ENCODE measurements at places on chromosomes 13 and 19.

- no peak for DNase-seq
Measured at GRCh38 chr13:23608701-23609413, 38.6 kb downstream of the TNFRSF19 start.

GRCh38 chr19:35898499-35898809 lies 1.9 kb downstream of the NFKBID start:
- DNase-seq = no peak

DNA sequence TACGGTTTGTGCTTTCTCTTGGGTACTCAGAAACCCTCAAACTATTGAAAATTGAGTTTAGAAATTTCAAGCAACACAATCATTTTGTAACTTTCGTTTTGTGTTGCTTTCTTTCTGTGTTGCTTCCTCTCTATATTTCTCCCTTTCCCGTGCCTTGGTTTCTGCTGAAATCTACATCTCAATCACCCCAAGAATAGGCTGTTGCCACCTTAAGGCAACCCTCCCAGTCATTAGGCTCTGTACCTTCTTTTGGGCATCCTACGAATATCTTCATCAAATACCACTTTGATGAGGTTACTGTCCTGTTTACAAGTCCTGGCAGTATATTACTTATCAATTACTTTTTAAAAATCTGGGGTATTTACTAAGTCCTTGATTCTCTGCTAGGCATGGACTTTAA lies 621.6 kb downstream of the GPC6 start:
- DNase-seq = no peak

DNA sequence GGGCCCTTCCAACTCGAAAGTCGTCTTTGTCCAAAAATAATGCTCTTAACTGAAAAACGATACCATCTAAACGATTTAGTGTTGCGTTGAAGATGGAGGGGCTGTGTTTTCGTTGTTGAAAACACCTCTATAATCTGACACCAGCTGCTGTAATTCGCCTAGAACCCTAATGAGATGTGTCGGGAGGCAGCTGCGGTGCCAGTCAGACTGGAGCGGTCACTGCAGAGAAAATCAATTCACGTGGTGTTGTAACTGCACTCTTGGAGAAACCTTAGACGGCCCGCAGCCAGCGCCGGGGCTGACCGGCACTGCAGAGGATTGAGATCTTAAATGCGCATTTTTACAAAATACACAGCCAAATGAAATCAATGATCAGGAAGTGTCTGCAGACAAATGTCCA lies 339.1 kb downstream of the ZNF536 start:
- no peak for DNase-seq

GRCh38 chr19:49210108-49210900 lies 52.7 kb downstream of the TRPM4 start:
- peak; percentile 22 for DNase-seq

DNA sequence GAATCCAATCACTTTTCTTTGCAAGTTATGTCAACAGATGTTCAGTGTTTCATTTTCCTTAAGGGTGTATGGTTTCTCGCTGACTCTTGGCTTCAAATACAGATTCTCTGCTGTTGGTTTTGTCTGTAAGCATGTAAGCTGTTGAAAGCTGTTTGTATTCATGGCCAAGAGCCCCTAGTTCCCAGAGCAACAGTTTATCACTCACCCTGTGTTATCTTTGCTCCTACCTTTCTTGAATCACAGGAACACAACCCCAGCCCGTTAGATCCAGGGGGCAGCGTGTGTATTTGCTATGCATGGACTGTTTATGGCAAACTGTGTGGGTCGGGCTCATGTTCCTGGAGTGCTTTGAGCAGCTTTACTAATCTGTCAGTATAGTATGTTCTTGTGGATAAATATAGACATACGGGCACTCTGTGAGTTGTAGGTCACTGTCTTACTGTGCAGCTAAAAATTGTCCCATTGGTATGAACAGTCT lies 28.9 kb downstream of the FRY start:
- no peak for DNase-seq

DNA sequence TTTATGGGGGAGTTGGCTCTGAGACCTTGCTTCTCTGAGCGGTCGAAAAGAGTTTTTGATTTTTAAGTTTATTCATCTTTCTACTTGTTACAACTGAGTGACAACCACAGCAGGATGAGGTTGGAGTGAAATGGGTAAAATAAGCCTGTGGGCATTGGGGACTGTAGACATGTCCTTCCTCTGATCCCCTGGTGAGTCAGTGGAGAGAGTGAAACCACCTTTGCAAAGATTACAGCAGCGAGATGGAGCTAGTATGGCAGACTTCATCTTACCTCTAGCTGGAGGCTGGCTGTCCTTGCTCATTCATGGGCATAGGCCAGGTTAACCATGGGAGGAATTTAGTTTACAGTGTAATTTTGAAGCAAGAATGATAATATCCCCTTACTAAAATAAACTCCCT lies 30.9 kb upstream of the PSG9 start:
- DNase-seq = no peak

DNA sequence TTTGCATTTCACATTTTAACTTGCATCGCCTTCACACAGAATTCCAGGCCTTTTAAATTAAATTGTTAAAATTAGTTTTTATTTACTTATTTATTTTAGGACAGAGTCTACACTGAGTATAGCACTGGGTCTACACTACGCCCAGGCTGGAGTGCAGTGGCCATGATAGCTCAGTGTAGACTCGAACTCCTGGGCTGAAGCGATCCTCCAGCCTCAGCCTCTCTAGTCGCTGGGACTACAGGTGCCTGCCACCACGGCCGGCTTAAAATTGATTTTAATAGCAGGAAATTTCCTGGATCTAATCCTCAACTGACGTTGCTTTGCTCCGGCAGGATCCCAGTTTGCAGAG lies 301 bp upstream of the ZNF610 start:
- DNase-seq = no peak

DNA sequence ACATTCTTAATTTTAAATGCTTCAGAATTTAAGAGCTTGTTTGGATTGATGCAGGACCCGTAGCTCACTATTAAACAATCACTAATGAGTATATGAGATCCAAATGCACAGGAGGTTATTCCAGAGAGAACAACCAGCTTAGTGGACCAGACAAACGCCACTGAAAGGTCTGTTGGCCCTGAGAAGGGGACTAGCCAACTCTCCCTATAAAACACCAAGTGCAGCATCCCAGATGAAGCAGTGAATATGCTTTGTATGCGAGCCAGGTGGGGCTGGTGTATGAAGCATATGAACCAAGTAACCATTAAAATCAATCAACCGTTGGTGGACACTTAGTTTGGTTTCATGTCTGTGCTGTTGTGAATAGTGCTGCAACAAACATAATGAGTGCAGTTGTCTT lies 9.8 kb upstream of the LILRB1 start:
- DNase-seq = no peak

DNA sequence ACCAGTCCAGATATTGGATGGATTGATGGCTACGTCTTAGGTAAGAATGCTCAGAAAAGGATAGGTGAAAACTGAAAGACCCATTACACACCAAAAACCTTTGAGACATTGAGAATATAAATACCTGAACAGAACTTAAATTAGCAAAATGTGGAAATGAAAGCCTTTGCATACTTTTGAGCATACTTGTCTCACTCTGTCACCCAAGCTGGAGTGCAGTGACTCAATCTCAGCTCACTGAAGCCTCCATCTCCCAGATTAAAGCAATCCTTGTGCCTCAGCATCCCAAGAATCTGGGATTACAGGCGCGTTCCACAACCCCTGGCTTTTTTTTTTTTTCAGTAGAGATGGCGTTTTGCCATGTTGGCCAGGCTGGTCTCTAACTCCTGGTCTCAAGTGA lies 695.3 kb downstream of the DACH1 start:
- DNase-seq = no peak

DNA sequence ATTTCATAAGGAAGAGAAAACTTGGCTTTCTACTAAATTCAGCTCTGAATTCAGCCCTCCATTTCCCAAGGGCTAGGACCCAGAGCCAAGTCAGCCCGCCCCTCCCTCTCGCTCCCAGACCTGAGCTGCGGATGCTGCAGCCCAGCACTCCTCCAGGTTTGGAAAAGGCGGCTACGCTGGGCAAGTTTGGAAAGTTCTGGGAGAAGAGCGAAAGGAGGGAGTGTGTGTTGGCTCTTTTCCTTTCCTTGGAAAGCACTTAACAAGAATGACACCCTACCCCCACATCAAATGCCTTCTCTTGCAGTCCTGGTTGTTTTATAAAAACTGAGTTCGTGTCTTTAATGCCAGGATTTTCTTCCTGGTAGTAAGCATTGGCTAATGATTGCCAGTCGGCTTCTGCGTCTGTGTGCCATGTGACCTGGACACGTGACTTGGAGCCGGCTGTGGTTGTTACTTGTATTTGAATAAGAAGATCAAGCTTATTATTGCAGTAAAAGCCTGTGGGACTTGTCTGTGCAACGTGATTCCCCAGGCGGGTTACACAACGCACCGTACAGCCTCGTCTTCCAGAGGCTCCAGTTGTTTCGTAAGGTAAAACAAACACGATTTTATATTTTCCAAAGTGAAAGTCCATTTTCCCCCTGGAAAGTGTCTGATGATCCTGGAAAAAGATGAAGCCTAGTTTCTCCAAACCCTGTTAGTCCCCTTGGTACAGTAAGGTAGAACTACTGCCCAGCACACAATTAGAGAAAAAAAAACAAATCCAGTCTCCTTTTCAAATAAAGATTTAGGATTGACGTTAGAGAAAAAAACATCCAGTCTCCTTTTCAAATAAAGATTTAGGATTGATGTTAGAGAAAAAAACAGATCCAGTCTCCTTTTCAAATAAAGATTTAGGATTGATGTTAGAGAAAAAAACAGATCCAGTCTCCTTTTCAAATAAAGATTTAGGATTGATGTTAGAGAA lies 26.8 kb upstream of the UBE2L5 start:
- peak; percentile 36 for DNase-seq

GRCh38 chr13:30711375-30711774 lies 24.0 kb upstream of the ALOX5AP start:
- DNase-seq = no peak

DNA sequence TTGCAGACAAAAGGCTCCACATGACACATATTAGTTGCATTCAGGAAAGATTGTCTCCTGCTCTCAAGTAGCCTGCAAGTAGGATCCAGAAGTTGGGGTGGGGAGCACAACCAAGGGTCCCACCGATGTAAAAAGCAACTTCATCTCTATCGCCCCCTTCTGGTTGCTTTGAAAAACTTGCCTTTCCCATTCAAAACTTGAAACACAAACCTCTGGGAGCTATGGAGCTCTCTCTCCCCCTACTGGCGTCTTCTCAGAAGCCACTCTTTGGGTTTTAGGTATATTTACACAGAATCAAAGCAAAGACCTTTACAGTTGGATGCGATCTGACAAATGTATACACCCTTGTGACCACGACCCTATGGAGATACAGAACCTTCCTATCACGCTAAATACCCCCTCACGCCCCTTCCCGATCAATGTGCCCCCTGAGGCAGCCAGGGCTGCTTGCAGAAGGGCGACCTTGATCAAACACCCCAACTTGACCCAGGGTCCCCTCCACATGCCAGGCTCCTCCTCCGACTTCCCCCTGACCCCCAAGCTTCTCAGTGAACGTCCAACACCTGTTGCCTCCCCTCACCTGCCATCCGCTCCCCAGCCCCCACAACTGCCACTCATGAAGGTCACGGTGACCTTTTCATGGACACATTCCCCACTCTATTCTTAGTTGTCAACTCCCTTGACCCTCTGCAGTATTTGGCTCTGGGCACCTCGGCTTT lies 10.1 kb downstream of the NOSIP start:
- DNase-seq = no peak

DNA sequence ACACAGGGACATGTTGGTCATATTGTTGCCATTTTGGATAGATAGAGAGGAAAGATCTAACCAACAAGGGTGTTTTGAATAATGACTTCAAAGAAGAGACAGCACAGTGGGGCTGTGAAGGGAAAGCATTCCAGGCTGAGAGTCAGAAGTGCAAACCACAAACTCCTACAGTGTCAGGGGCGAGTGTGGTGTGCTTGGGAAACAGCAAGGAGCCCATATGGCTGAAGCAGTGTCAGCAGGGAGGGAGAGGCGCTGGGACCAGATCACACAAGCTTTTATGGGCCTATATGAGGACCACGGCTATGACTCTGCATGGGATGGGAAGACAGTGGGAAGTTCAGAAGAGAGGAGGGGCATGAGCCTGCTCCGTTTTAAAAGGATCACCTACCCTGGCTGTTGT lies 166.4 kb downstream of the MYO16 start:
- DNase-seq = no peak

- DNase-seq = no peak
Measured at GRCh38 chr19:16200038-16201010, 2.6 kb downstream of the AP1M1 start.

GRCh38 chr13:78689011-78689410 lies 30.1 kb upstream of the OBI1 start:
- DNase-seq = no peak

DNA sequence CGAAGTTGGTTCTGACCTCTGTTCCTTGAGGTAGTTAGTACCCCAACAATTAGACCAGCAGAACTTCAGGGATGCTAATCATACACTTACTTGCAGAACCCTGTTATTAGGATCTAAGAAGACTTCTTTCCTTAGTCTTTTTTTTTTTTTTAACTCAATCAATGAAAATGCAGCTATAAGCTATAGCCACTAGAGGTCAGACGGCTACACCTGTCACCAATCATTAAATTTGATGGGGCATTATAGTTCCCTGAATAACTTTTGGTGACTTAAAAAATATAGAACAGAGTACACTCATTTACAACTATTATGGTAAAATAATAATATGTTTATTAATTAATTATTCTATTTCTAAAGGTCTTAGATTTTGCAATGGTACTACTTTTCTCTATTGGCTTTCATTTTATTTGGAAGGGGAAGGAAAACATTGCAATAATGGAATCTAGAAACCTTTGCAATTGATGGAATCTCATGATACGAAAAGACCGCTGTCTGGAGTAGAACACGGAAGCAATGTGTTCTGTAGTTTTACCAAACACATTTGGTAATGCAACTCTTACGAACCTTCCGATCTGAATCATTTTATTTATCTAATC lies 483.2 kb downstream of the DIAPH3 start:
- no peak for DNase-seq

- DNase-seq = no peak
Measured at GRCh38 chr19:45348367-45349125, 8.0 kb downstream of the KLC3 start.

DNA sequence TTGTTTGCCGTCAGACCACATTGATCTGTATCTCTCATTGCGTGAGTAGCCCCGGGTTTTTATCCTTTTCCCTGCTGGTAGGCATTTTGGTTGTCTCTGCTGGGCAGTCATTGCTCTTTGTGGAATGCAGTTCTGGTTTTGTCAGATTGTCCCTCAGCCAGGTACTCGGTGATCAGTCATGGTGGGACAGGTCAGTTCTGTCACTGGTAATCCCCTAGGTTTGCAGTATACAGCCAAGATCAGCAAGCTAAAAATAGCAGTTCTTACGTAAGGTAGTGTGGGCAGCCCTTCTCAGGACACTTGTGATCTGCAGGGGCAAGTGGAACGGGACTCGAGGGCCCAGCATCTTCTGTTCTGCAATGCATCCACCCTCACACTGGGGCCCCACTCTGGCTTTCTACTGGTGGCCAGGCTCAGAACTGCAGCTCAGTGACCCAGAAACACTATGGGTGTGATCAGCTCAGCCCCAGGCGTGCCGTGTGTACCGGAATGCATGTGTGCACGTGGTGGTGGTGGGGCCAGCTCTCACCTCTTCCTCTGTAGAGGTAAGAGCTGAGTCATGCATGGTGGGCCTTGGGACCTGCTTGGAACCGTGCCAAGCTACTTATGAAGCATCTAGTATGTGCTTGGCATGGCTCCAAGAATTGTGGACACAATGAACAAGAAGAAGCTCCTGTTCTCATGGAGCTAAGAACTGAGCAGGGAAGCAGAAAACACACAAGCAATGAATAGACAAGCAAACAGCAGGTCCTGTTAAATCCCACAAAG lies 6.3 kb downstream of the PLEKHF1 start:
- peak; percentile 76 for DNase-seq

GRCh38 chr13:51977625-51978024 lies 33.6 kb downstream of the ATP7B start:
- DNase-seq = no peak
